NCI-H1930 (cell line): ENCODE measurements at places on chromosomes 5 and 9.

GRCh38 chr5:174503461-174504265, 220.7 kb upstream of the MSX2 start:
- DNase-seq, result no peak

DNA sequence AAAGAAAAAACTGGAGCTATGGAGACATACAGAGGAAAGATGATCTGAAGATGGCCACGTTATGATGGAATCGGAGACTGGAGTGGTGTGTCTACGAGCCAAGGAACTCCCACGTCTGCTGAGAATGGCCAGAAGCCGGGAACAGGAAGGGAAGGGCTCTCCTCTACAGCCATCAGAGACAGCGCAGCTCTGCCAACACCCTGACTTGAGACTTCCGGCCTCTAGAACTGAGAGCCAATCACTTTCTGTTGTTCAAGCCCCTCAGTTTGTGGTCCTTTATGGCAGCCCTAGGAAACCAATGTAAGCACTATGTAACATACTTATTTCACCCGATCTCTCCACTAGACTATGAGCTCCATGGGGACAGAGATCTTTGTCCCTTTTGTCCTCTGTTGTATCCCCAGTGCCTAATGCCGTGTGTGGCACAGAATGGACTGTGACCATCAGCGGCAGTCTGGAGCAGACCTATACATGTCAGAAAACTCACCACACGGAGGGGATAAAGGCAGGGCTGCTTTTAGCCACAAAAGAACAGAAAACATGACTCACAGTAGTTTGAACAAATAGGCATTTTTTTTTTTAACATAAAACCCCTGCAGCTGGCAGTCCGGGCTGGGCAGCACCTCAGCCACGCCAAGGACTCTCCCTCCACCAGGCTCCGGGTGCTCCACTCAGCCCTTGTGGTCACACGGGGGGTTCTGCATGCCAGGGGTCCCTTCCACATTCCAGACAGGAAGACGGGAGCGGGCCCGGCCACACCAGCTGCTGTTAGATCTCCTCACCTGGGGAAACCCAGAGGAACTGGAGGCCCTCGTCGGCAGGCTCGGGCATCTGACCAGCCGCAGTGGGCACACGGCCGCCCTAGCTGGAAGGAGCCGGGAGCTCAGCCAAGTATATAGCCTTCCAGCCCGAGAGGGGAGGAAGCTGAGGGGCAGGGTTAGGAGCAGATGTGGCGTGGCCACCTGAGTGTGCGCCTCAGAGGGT, 16.1 kb upstream of the MXD3 start:
- no peak for DNase-seq

DNA sequence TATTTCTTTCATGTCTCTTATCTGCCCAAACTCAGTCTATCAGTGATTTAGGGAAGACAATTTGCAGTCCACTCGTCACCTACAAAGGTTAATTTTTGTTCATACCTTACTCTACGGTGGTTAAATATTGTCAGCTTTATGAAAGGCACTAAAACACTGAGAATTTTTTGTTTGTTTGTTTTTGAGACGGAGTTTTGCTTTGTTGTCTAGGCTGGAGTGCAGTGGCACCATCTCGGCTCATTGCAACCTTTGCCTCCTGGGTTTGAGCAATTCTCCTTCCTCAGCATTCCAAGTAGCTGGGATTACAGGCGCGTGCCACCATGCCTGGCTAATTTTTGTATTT, 26.4 kb upstream of the TXN start:
- no peak for DNase-seq

GRCh38 chr5:41695920-41696582, 174.2 kb downstream of the OXCT1 start:
- no peak for DNase-seq

- DNase-seq, result no peak
These were observed 389.0 kb upstream of the BRINP1 start for GRCh38 chr9:119758241-119758640.

DNA sequence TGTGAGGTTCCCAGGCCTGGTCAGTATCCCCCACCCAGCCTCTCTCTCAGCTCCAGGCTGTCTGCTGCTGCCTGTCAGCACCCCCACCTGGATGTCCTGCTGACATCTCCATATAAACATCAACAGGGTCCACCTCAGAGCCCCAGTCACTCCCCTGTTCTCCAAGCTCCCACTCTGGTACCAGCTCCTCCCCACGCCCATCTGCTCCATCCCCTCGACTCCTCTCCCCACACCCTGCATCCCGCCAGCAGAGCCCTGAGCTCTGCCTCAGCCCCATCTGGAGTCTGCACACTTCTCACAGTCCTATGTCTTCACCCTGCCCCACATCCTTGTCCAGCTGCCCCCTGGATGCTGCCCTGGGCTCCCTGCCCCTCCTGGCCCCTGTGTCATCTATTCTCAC, 67.7 kb upstream of the LRRTM2 start:
- DNase-seq, result no peak

DNA sequence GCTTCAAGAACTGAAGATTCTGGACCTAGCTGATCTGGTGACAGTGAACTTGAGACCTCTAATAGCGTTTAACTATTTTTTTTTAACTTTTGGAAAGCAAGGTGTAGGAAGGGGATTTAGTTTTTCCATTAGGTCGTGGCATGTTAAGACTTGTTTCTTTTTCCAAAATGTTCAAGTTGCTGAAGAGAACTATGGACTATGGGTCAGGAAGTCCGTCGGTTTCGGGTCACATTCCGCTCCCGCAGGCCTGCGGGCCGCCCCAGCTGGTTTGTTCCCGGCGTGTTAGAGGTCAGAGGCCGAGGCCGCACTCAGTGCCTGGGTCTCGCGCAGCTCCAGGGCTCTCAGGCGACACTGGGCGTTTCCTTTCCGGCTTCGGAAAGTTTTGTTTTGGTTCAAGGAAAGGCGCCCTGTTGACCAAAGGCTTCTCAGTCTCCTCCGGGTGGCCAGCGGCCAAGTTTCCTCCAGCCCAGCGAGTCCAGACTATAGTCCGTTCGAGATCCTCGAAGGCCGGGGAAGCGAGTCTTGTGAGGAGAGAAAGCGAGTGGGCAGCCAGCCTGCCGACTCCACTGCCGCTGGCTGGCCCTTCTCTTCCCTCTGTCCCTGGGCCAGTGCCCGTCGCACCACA, 586 bp upstream of the FCHO2 start:
- no peak for DNase-seq

DNA sequence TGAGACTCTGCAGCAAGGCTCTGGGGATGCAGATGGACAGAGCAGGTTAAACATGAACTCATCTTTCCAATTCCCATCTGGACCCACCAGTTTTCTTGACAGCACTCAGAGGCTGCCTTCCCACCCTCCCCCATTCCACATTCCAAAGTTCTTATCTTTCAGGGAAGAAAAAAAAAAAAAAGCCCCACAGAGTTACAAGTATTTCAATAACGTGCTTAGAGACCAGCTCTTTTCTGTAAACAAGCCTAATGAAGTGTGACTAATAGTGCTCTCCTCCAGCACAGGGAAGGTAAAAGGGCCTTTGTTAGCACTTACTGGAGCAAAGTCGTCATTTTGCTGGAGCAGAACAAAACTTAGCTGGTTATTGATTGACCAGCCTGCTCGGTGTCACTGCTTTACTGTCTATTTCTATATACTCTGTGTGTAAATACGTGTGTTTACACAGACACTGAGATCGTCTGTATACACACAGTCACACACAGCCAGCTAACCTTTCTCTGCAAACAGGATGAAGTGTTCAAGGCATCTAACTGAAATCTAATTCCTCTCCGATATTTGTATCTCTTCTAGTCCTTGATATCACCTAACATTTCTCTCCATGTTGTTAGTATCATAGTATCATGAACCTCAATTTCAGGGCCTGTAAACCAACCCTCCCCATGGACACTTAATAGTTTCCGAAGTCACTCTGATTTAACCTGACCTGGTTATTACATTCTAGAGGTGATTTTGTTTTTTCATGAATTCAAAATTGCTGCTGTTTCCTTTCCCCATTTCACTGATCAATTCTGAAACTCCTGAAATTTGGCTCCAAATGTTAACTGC, 84.9 kb downstream of the ZNF608 start:
- peak; percentile 43 for DNase-seq

DNA sequence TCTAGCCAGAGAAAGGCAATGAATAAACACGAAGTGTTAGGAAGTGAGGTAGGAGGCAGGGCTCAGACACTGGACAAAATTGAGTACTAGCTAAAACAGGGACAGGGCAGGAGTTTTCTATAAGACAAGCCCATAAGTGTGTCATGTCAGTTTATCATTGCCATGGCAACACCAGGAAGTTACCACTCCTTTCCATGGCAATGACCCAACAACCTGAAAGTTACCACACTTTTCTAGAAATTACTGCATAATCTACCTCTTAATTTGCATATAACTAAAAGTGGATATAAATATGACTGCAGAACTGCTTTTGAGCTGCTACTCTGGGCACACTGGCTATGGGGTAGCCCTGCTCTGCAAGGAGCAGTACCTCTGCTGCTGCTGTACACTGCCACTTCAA, 442.5 kb upstream of the COX7C start:
- DNase-seq, result no peak

GRCh38 chr5:74167930-74168315, 472.6 kb downstream of the ENC1 start:
- no peak for DNase-seq

GRCh38 chr5:127785098-127785927, 82.1 kb downstream of the CCDC192 start:
- DNase-seq, result no peak

DNA sequence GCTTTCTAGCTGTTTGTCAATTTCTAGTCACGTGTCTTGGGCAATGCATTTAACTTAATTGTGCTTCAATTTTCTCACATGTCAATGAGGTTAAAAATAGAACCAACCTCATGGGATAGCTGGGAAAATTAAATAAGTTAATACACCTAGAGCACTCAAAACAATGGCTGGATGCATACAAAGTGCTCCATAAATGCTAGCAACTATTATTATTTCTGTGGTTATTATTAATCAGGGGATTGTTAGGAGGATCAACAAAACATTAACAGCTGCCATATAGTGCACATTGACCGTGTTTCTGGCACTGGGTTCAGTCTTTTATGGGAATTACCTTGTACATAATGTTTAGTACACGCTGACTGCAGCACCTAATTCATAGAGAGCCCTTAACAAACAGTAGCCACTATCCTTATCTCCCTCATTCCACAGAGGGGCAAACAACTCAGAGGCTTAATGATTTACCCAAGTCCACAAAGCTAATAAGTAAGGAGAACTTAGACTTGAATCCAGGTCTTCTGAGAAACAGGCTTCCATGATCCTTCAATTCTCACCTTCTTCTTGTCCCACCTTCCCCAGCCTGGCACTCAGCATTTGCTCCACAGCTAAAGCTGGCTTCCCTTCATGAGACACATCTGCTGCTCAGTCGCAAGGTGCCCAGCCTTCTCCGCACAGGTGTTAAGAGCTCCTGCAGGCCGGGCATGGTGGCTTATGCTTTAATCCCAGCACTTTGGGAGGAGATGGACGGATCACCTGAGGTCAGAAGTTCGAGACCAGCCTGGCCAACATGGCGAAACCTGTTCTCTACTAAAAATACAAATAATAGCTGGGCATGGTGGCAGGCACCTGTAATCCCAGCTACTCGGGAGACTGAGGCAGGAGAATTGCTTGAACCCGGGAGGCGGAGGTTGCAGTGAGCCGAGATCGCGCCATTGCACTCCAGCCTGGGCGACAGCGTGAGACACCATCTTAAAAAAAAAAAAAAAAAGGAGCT, 137.4 kb upstream of the ABCA1 start:
- DNase-seq, result no peak

DNA sequence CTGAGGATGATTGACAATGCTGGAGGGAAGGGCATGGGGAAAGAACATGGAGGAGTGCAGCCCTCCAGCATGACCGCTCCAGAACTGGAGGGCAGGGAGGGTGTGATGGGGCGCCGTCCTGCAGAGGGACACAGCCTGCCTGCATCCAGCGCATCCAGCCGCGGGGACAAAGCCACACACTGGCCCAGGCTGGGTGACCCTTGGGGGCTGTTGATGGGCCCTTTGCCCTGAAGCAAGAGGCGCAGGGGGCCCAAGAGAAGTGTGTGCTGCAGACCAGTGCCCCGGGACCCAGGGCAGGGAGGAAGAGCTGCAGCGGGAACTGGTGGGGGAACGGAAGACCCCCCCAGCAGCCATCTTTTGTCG, 169.8 kb upstream of the PPP1R26 start:
- DNase-seq, result no peak

- no peak for DNase-seq
These were observed 18.3 kb upstream of the IL13 start for GRCh38 chr5:132639706-132640130.
